ENCODE measurements at places on chromosomes 7 and 10.

DNA sequence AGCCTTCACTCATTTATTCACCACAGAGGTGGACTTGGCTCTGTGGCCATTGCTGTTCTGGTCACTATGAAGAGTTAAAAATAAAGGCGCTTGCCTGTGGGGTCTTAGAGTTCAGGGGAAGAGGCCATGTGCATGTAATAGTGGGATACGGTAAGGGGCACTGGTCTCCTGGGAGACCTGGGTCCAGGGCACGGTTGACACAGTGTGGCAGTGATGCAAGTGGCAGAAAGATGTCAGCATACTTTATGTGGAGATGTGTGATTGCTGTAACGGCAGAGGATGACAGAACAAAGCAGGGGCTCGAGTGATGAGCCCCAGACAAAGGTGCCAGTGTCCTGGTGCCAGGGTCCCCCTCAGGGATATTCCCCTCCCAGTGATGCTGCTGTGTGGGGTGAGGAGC is 8.6 kb downstream of the ZSCAN25 start:
- no peak for DNase-seq

DNA sequence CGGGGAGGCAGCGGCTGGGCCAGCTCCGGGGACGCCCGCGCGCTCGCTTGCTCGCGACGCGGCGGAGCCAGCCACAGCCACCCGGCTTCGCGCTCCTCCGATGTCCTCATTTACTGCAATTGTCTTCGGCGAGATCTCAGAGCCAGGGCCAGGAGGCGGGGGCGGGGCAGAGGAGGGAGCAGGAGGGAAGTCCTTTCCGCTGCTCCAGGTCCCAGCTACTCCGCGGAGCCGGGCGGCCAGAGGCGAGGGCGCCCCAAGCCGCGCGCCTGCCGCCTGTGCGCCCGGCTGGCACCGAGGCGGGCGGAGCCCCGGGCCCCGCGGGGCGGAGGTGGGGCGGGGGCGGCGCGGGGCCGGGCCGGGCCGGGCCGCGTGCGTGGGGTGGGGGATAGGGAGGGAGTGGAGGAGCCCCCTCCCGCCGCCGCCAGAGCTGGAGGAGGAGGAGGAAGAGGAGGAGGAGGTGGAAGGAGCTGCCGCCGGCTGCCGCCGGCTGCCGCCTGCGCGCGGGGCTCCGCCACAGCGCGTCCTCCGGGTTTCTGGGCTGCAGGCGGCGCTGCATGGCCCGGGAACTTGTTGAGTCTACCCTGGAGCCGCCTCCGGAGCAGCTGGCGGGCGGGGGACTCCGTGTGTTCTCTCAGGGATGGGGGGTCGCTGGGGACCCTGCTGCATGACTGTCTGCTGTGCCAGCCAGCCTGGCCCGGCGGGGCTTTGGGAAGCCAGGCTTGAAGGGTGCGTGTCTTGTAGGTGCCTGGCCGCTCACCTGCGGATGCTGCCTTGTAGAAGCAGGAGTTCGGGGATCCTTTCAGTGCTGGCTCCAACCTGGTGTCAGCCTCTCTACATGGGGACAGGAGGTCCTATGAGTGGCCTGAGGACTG is at the start of gene INSYN2A:
TSS of gene INSYN2A (minus strand) at position 310 of the 872 bp plus-strand sequence. CDS start 20,196 bp downstream, outside the sequence.
- peak; percentile 73 for DNase-seq

DNA sequence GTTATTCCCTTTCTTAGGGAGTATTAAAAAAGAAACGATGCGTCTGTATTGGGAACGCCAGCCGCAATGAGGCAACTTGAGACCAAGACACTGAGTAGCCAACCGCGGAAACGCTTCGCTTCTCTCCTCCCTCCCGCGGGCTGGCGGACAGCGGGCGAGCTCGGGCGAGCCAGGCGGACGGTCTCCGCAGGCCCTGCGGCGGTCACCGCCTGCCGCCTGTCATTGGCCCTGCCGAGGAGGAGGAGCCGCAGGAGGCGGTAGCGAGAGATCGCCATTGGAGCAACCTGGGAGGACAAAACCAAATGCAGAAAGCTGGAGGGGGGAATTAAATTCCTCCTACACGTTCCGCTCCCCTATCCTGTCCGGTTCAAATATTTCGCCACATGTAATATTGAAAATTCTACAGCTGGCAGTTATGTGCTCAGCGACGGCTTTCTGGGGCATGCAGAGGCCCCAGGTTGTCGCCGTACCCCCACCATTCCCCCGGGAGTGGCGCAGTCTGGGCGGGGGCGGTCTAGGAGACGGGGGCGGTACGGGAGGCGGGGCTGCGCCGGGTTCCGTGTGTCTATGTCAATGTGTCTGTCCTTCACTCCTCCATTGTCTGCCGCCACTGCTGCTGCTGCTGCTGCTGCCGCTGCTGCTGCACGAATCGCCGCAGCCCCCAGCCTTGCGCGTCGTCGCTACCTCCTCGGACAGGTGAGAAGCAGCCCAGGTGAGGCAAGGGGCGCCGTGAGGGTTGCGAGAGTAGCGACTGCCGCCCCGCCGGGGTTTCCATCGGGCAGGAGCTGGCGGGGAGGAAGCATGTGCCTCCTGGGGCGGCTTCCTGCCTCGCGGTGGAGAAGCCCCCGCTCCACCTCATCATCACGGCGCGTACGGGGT is at the start of the genes ANKMY2 and BZW2:
TSS of gene ANKMY2 (minus strand) at position 162 of the 879 bp plus-strand sequence. CDS start 181 bp downstream, outside the sequence.
TSS of gene BZW2 (plus strand) at position 589 of the 879 bp plus-strand sequence. CDS start 19,263 bp downstream, outside the sequence.
- DNase-seq, result peak; percentile 94

DNA sequence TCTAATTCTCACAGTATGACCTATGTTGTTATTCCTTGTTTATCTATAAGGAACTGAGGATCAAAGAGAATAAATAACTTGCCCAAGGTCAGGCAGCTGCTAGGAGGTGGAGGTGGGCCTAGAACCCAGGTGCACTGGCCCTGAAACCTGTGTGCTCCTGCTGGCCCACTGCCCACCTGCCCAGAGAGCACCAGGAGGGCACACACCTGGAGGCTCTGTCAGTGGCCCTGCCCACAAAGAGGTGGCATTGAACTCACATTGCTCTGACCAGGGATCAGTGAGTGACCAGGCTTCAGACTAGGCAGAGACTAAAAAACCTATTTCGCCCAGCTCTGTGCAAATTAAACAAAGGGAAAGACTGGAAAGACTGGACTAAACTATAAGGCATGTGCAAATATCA is 210.6 kb downstream of the TNS3 start:
- no peak for DNase-seq

DNA sequence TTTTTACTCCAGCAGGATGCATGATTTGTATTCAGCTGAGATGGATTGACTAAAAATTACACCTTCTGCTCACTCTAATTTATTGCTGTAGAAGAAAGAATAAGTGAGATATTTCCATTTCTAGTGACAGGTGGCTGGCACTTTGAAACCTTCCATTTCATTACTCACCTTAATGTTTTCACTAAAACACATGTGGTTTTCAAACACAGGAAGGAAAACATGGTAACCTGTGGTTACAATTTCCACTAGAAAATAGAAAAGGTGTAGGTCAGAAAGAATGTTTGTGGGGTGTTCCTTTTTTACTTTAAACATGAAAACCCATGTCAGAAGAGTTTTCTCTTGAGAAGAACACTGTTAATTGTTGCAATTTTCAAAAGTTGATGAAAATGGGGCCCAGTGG is 12.0 kb upstream of the PRKCQ start:
- DNase-seq, result no peak

DNA sequence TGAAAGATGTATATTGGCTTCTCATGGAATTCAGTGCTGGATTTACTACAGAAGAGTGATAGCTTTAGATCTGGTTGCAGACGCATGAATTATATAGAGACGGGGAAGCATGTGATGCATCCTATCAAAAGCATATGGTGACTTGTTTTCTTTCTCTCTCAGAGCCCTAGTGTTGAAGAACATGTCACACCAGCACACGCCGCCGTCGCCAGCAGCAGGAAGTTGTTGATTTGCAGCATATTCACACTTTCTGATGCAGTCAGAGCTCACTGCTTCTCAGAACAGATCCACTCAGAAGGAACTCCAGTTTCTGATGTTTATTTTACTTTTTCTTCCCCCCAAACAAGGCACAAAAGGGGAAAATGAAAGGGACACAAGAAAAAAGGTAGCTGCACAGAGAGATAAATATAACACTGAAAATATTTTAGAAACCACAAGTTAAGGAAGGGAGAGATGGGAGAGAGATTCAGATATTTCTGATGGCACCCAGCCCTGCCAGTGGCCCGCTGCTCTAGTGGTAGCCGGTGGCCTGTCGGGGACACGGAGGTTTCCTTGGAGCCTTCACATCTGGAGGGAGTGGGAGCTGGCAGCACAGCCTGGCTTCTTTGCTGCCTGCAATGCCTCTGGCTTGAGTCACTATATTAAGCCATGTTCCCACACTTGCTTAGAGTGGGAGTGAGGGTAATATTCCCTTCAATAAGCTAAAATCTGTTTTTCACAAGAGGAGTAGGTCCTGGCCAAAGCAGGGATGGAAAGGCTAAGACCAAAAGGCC is 123.2 kb downstream of the NRP1 start:
- DNase-seq, result no peak

DNA sequence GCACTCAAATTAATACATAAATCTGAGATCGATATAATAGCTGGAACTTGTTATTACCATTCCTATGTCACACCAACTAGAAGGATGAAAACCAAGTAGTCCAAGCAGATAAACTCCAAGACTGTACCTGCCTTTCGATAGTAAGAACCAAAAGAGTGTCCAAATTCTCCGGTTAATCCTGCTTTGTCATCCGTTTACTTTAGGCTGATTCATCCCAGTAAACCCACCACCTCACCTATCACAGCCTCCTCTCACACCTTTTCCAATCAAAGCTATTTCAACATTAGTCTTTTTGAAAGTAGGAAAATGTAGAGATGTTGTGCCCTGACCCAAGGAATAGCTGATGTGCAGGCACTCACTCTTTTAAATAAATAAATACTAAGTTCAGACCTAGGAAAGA is 177.2 kb downstream of the CTNNA3 start:
- no peak for DNase-seq

GRCh38 chr7:117479225-117480054 is at the start of gene CFTR:
Gene CFTR, plus strand, starts transcription at chr7:117480025. Its CDS starts 70 bp downstream, at chr7:117480095.
- no peak for DNase-seq

DNA sequence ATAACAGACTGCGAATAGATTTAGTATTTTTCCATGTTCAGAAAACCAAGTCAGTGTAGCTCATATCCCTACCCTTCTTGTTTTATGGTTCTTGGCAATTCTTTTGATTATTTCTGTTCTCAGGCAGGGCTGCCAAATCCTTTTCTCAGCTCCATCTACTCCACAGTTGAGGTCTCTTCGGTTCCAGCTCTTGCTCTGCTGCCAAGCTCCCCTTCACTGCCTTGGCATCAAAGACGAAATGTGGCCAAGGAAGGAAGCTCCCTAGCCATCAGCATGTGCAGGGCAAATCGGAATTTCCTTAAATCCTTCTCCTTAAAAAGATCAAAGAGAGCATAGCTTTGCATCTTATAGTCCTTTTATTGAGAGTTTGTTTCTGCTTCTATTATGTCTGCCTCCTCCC is 116.4 kb upstream of the NOBOX start:
- DNase-seq, result peak; percentile 13

GRCh38 chr7:31092606-31093005 is 40.5 kb downstream of the ADCYAP1R1 start:
- DNase-seq, result no peak

GRCh38 chr7:81869670-81870069 is 99.8 kb upstream of the HGF start:
- DNase-seq, result no peak

DNA sequence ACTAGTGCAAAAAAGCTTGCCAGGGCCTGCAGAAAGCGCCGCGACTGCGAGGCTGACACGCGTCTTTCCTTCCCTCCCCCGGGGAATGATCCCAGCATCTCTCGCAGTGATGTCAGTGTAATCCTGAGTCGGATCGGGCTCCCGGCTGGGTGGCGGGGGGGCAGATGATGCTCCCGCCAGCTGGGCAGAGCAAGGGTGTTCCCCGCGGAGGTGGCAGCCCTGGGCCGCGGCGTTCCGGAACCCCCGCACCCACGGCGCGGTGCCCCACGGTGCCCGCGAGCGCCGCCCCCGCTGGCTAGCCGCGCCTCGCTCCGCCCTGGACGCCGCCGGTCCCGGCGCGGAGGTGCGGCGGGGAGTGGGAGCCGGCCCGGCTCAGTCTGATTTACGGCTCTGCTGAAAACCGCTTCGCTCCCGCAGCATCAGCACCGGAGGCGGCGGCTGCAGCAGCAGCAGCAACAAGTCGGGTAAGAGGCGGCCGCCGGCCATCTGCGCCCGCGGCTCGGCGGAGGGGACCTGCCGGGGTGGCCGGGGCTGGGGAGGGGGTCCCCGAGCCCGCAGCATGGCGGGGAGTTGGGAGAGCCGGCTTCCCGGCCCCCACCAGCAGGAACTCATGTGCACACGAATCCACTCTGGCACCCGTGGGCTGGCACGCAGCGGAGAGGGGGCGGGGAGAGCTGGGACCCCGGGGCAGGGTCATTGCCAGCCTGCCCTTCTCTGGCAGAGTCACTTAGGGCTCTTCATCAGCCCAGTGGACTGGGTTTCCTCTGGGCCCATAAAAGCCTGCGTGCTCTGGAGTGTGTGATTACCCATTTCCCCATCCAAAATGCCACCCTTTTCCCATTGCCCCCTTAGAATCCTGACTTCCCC is at the start of gene ZNF365:
TSS of gene ZNF365 (plus strand) at position 375 of the 867 bp plus-strand sequence. CDS start 1,825 bp downstream, outside the sequence.
- peak; percentile 73 for DNase-seq

DNA sequence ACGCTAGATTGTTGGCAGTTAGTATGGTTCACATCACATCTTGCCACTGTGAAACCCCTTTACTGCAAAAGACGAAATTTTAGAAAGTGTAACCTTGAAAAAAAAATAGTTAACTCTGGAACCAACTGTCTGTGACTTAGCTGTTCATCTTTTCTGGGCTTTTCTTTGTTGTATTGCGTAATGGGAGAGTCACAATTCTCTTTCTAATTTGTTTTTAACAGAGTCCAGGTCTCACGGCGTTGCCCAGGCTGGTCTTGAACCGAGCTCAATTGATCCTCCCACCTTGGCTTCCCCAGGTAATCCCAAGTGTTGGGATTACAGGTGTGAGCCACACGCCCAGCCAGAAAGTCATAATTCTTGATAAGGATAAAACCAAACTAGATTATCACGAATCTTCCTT is 14.5 kb downstream of the UBE3C start:
- no peak for DNase-seq

DNA sequence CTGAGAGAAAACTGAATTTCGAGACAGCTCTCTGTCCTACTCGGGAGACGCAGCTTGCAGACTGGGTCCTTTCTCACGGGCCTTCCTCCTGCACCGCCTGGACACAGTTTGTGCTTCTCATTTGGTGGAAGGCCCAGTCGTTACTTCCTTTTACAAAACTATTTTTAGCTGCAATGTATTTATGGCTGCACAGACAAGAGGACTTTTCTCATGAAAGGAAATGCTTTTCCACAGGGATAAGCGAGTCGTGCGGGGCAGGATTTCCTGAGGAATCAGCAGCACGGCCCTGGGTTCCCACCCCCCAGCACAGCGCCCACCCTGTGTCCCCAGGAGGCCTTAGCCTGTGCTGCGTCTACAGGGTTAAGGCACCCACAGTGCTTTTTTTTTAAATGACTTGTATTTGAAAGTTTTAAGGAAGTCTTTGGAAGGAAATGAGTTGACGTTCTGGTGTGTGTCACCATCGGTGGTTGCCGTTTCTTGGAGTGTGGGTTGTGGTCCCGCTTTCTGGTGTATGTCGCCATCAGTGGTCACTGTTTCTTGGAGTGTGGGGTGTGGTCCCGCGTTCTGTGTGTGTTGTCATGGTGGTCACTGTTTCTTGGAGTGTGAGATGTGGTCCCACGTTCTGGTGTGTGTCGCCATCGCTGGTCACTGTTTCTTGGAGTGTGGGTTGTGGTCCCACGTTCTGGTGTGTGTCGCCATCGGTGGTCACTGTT is 50.9 kb downstream of the INPP5A start:
- DNase-seq, result peak; percentile 41

GRCh38 chr7:31007634-31008033 is 43.9 kb downstream of the GHRHR start:
- DNase-seq, result no peak

GRCh38 chr7:107167483-107168232 is 1.1 kb upstream of the HBP1 start:
- peak; percentile 86 for DNase-seq

GRCh38 chr7:28984631-28985030 is 26.5 kb upstream of the TRIL start:
- peak; percentile 34 for DNase-seq

GRCh38 chr7:13846386-13846785 is 143.1 kb downstream of the ETV1 start:
- DNase-seq, result no peak
